Muscle of back (tissue), 13 donors: ENCODE measurements at places on chromosomes 5 and 9.
A peak's percentile ranks its signal among the peaks of the same experiment; 100 is the strongest.

DNA sequence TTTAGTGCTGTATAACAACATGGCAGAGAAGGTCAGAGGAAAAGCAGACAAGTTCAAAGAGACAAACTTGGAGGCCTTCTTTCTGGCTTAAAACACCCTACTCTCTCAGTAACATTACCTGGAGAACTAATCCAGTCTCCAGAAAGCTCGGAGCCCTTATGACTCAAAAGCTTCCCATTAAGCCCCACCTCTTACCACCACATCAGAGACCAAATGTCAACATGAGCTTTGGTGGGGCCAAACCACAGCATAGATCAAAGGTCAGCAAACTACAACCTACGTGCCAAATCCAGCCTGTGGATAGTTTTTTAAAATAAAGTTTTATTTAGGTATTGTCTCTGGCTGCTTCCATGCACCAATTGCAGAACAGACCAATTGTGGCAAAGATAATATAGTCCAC, 589.9 kb downstream of the DNAH5 start:
- no peak for DNase-seq

DNA sequence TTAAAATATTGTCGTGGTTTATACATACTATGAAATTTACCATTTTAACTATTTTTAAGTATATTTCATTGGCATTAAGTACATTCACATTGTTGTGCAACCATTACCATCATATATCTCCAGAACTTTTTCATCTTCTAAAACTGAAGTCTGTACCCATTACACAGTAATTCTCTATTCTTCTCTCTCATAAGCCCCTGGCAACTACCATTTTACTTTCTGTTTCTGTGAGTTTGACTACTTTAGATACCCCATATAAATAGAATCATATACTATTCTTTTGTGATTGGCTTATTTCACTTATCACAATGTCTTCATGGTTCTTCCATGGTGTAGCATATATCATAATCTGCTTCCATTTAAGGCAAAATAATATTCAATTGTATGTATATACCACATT, 30.3 kb downstream of the NDUFS4 start:
- no peak for DNase-seq

DNA sequence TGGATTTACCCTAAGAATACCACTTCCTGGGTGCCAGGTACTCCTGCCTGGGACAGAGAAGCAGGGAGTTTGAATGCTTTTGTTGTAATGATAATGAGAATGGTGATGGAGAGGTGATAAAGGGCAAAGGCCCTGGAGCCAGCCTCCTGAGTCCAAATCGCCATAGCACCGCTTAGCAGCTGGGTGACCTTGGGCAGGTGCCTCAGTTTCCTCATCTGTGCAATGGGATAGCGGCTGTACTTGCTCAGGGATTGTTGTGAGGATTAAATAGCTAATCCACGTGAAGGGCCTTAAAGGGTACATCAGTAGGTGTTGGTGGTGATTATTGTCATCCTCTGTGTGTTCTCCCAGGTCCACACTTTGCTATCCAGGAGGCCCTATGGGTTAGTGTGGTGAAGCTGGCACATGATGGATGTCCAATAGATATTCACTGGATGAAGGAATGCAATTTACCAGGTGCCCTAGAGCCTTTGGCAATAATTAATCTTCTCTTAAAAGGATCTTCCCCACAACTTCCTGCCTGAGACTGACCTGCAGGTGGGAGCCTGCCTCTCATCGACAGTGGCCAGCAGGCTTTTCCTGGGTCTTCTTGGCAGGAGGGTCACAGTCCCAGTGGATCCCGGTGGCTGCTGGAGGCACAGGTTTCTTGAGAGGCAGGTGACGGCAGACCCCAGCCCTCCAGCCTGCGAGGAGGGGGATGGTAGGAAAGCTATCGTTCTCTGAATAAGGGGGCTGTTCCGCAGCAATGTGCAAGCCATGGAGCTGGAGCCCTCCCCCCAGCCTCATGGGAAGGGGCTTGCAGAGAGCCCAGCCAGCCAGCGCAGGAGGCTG, 160.2 kb downstream of the MACROH2A1 start:
- peak; percentile 1 for DNase-seq

- no peak for DNase-seq
Observed at GRCh38 chr5:76524101-76524835, 98.9 kb downstream of the F2RL2 start.

- no peak for DNase-seq
Observed at GRCh38 chr5:170338933-170339779, 41.6 kb upstream of the LCP2 start.

DNA sequence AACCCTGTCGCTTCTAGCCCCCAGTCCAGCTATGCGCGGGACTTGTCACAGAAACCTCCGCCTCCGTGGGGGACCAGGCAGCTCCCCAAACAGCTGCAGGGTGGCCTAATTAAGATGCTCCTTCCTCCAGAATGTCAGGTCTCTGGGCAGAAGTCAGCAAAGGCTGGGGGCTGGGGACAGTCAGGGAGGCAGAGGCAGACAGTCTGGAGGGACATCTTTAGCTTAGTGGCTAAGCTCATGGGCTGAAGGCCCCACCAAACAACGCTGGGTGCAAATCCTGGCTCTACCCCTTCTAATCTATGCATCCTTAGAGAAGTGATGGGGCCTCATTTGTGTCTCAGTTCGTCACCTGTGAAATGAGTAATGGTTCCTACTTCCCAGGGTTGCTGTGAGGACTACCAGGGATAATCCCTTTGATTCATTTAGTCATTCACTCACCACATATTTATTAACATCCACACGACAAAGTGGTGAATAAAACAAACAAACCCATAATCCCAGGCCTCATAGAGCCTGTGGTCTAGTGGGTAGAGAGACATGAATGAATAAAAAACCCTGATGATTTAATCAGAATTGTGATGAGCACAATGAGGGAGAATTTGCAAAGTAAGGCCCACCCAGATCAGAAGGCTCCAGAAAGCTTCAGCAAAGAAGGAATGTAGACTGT, 20.2 kb upstream of the MED27 start:
- DNase-seq, result no peak

DNA sequence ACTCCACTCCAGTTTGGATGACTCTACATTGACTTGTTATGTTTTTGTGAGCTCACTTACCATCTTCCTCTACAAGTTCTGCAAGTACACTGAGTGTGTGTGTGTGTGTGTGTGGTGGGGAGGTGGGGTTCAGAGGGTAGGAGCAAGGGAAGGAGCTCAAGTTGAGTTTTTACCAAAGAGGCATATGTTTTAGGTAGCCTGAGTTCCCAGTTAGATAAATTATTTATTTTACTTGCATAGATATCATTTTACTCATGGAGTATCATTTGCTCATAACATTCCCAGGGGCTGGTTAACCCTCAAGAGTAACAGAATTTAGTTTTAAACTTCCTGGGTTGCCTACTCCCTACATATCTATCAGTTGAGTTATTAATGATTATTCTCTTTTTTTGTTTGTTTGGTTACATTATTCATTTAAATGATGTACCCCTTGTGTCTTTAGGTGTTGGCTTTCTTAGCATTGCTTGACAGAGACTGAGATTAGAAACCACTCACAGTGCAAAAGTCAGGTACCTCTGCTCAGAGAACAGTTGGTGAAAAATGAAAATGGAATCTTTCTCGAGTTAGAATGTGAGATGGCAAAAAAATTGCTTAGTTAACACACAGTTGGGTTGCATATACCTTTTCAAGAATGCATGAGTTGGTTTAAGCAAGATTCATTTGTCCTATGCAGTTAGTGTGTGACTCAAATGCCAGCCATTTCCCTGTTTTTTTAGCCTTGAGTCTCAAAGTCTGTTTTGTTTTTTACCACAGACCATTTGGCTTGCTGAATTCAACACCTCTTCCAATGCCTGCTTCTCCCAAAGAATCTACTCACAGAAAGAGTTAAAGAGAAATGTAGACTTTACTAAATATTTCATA, 29.2 kb downstream of the TNFSF8 start:
- peak; percentile 58 for DNase-seq

DNA sequence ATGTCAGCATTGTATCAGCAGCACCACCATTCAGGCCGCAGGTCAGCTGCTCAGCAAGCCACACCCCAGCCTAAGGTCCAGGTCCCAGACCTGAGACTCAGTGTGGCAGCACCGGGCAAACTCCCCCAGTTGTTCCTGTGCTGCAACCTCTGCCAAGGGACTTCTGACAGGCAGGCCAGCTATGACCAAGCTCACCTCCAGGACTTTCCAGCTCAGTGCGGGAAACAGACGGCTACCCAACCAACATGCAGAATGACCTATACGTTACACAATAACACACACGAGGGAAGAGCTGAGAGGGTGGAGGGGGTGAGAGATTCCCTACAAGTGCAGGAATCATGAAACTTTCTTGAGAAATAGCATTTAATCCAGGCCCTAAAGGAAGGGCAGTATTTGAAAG, 143.7 kb downstream of the FSTL4 start:
- no peak for DNase-seq

DNA sequence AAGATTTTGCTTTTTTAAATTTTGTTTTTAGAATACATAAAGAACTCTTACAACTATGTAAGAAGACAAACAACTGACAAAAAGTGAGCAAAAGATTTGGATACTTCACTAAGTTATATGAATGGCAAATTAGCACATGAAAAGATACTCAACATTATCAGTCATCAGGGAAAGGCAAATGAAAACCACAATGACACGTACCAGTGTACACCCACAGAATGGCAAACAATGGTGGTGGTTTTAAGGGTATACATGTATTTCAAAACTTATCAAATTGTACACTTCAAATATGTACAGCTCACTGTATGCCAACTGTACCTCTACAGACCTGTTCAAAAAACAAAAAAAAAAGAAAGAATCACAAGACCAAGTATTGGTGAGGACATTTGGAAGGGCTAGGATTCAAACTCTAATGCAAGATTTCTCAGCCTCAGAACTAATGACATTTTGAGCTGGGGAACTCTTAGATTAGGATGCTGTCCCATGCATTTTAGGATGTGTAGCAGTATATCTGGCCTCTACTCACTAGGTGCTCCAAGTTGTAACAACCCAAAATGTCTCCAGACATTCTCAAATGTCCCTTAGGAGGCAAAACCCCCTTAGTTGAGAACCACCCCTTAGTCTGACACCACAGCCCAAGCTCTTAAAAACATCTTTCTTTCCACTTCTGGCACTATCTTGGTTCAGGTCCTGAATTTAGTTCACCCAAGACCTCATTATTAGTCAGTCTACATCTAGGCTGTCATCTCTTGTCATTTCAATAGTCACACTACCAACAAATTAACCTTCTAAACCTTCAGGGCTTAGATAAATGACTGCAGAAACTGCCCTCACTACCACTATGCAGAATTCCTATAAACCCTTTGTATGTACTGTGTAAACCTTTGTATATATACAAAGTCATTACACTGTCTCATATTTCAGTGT, 9.7 kb downstream of the SCAI start:
- DNase-seq, result no peak

GRCh38 chr5:169702693-169703481, 65.8 kb downstream of the DOCK2 start:
- DNase-seq, result peak; percentile 71

DNA sequence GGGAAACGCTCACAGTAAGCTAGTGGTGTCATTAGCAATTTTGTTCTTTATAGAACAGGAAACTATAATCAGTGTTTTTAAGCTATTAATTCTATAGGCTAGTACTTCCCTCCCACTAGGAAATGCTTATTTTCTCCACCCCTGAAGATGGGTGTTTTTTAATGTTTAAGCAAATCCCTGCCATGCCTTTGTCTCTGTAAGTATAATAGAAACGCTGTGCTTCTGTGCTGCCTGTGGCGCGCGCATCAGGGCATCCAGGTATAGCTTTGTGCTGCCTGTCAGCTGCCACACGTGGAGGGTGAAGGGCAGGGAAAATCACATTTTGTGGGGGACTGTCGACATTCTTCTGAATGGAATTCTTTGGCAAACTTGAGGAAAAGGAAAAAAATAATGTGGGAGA, 217.5 kb downstream of the RAB3C start:
- DNase-seq, result no peak

GRCh38 chr5:74471875-74472274, 168.7 kb downstream of the ENC1 start:
- no peak for DNase-seq

DNA sequence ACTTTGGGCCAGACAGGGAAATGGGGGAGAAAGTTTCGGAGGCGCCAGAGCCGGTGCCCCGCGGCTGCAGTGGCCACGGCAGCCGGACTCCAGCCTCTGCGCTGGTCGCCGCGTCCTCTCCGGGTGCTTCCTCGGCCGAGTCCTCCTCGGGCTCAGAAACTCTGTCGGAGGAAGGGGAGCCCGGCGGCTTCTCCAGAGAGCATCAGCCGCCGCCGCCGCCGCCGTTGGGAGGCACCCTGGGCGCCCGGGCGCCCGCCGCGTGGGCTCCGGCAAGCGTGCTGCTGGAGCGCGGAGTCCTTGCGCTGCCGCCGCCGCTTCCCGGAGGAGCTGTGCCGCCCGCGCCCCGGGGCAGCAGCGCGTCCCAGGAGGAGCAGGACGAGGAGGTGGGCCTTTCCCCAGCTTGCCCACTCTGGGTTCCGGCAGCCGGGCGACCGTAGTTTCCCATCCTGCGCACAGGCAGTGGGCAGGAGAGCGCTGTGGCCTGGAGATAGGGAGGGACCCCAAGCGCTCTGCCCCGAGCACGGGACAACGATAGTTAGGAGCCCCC, 516 bp downstream of the MAST4 start:
- no peak for DNase-seq

- DNase-seq, result no peak
Observed at GRCh38 chr5:68148096-68148495, 67.5 kb upstream of the PIK3R1 start.

DNA sequence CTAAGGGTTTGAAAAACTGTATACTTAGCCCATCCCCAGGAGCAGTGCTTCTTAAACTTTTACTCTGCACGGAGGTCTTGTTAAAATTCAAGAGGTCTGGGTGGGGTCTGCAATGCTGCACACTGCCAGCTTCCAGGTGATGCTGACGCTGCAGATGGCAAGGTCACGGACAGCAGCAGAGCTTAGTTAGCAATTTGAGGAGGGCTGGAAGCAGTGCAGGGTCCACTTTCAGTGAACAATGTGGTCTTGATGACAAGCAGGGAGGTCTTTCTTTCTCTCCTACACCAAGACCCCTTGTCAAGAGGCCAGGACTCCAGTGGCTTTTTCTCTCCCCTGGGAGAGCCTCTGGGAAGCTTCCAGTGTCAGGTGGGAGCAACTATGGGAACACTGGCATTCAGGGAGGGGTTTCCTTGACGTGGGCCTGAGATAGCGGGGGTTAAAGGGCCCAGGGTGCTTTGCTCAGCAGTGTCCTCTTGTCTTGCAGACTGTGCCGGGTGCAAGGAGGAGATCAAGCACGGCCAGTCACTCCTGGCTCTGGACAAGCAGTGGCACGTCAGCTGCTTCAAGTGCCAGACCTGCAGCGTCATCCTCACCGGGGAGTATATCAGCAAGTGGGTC, 65.0 kb upstream of the AFAP1L1 start:
- DNase-seq, result no peak

- no peak for DNase-seq
Observed at GRCh38 chr5:177440211-177440989, 6.2 kb upstream of the PRR7 start.

GRCh38 chr9:4515958-4516375, 25.7 kb downstream of the SLC1A1 start:
- DNase-seq, result no peak

DNA sequence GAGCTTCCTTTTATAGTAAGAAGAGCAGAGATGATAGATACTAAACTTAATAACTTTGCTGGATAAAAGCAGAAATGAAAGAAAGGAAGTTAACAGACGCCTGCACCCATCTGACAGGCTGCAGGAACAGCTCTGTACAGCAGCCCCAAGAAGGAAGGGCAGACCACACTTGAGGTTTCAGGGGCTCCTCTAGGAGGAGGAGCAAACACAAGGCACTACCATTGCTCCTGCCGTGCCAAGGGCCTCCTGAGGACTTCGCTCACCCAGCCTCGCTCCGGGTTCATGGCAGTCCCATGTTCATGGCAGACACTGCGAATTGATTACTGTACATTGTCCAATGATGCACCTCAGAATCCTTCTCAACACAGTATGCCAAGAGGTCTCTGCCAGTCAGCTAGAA, 85.1 kb downstream of the AMBP start:
- no peak for DNase-seq

- DNase-seq, result no peak
Observed at GRCh38 chr5:75260708-75261107, 24.0 kb upstream of the ANKRD31 start.
